Renal pelvis (tissue), 12 donors: ENCODE measurements at places on chromosomes 5 and 9.

GRCh38 chr5:81067406-81067805, 107.2 kb downstream of the RASGRF2 start:
- DNase-seq: no peak

DNA sequence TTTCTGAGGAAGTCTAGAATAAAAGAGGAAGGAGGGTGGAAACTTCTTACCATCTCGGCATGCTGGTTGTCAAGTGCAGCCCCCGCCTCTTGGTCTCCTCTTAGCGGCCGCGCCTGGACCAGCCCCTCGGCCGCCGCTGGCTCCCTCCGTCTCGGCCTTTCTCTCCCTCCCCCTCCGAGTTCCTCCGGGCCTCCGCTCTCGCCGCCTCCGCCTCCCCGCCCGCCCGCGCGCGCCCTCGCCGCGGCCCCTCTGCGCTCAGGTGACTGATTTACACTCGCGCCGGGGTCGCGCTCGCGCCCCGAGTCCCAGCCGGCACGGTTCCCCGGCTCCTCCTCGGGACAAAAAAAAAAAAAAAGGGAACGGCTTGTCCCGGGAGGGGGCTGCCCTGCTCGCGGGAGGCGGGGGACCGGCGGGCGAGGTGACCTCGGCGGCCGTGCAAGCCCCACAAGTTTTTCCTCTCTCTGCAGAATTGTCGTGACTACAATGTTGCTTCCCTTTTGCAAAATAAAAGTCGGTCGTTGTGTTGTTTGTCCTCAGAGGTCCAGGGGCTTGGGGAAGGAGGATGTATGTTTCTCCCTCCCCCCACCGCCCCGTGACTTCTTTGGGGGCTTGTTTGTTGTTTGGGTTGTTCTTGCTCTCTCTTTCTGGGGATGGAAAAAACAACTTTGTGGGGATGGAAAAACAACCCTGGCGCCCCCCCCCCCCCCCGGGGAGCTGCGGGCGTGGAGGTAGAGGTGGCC, at the start of gene BNC2:
Gene BNC2 (minus strand): TSS at position 75 of the 740 bp plus-strand sequence. CDS start 22 bp downstream, at position 53.
- peak; percentile 74 for DNase-seq

GRCh38 chr9:38319496-38320173, 72.9 kb upstream of the ALDH1B1 start:
- DNase-seq: no peak

- peak; percentile 44 for DNase-seq
Measured at GRCh38 chr9:93094658-93095204, 1.3 kb upstream of the CARD19 start.

GRCh38 chr5:64594601-64595000, 88.8 kb downstream of the RGS7BP start:
- DNase-seq: no peak

DNA sequence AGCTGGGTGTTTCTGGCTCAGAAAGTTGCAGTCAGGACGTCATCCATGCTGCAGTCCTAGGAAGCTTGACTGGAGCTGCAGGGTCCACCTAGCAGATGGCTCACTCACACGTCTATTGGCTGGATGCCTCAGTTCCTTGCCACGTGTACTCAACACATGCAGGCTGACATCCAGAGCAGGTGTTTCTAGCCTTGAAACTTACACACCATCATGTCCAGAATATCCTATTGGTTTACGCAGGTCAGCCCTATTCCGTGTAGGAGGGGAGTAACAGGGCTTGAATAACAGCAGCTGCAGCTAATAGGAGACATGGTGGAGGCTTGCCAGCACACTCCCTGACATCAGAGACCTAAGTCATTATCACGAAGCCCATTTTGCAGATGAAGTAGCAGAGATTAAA, 473.5 kb downstream of the ACTL7B start:
- peak; percentile 4 for DNase-seq
